DMS79 (cell line): ENCODE measurements at places on chromosomes 6 and 20.

GRCh38 chr6:154996016-154996590 lies 988 bp downstream of the TIAM2 start:
- DNase-seq = no peak

DNA sequence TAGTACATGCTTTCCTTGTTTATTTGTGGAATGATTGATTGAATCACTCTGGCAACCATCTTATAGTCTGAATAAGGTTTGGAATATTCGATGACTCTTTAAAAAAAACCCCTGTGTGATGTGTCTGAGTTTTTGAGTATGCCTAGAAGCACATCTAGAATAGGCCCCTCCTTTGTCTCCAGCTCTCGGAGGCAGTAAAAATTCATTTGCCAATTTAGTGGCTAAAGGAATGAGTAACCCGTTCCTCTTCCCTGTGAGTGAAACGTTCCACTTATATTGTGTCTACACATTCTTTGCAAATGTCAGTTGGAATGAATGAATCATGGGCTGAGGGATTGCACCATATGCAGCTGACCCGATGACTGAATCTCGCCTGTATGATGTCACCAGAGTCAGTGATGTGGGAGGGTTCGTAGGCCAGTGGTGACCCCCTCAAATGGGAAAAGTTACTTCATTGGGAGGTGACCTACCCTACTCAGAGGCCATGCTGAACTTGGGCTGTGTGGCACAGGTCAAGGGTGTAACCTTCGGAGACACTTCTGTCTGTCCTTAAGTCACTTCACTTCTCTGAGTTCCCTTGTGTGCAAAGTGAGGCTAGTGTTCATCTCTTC lies 21.6 kb downstream of the MOCS3 start:
- no peak for DNase-seq

- no peak for DNase-seq
Measured at GRCh38 chr20:1336699-1337367, 7.9 kb upstream of the SDCBP2 start.

- no peak for DNase-seq
Measured at GRCh38 chr20:11118802-11119380, 445.1 kb upstream of the JAG1 start.
